C1 segment of cervical spinal cord (tissue), 14 donors: ENCODE measurements at places on chromosomes 5 and 9.
A peak's percentile ranks its signal among the peaks of the same experiment; 100 is the strongest.

DNA sequence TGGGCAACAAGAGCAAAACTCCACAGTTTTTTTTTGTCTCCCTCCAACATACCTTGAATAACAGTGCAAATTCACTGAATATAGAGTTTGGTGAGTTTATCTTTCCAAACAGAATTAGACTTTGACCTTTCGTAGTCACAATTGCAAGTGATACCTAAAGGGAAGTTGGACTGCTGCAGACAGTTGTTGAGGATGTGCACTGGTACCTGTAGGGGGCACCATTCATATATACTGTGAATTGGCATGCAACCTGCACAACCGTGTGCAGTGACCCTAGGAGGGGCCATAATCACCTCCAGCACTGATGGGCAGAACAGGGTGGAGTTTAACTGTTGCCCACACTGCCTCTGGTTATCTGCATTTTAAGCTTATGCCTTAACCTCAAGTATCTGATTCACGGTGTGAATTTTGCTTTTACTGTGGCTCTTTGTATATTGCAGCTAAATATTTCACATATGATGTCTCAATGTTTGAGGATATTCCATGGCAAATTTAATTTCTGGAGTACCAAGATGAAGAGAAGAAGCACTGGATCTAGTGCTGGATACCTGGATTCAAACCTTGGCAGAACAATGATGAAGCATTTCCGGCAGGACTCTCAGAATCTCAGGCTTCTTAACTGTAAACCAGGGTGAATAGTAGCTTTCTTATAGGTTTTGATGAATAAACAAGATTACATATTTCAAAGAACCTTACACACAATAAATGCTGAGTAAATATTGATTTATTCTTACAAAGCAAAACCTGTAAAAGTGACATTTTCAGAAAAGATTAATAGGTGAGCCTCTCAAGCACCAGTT, 144.3 kb downstream of the ACTBL2 start:
- no peak for DNase-seq

GRCh38 chr5:160021831-160022446, 13.0 kb downstream of the TTC1 start:
- DNase-seq: peak; percentile 17

DNA sequence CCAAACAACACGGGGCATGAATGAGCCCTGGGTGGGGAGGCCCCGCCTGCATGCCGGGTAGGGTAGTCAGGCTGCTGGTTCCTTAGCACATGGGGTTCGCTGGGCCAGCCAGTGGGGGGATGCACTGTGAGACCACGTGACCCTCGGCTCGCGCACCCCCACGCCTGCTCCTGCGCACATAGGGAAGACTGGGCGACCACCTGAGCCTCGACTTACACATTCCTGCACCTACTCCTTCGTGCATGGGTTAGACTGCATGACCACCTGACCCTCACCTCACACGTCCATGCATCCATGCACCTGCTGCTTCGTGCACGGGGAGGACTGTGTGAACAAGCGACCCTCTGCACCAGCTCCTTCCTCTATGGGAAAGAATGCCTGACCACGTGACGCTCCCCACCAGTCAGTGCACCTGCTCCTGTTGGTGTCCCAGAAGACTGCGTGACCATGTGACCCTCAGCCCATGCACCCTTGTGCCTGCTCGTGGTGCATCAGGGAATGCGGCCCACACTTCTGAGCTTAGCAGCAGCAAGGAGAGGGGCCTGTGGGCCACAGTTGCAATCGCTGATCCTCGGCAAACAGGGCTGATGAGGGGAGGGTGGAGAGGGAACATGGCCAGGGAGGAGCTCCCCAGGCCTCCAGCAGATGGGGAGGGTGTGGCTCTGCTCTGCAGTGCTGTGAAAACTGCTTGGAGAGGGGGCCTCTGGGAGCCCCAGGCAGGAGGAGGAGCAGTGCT, 18.1 kb downstream of the LPCAT1 start:
- no peak for DNase-seq

DNA sequence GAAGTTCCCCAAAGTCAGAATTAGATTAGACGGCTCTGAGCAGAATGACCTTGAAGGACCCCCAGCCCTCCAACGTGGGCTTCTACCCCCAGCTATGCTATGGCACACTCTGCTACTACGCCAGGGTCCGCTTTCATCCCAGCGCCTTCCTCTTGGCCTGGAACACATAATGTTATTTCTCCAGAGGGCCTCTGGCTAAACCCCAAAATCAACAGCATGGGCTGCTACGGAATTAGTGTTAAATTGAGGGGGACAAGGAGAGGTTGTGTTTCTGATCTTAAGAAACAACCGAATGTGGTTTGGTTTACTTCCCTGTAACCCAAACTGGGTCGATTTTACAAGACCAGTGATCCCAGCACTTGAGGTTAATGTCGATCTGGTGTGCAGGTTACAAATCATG, 97.1 kb downstream of the ZNF618 start:
- DNase-seq: no peak

DNA sequence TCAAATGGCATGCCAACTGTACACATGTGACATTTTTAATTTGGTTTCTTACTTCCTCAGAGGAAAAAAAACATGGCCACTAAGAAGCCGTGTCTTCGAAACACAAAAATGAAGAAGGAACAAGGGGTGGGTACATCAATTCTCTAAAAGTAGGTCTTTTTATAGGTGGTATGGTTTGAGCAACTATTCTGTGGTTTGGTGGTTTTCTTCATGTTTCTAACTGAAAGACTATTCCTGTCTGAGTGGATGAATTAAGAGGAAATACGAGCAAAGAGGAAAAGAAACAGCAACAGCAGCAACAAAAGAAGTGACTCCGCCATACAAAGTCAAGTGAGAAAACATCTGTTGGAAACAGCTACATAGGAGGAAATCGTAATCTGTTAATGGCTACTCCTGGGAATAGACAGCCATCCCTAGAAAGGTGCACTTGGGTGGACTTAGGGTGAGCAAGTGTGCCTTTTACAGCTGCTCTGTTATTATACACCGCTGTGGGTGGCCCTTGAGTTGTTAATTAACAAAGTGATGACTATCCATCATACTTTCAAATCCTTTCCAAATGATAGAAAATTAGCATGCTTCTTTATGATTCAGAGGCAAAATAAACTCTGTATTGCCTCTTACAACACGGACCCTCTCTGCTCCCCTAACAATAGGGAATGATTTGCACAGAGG, 575.8 kb downstream of the TLE1 start:
- DNase-seq: no peak

GRCh38 chr9:134925011-134925511, 7.3 kb upstream of the FCN1 start:
- no peak for DNase-seq

- no peak for DNase-seq
Measured at GRCh38 chr5:91486638-91487037, 103.5 kb upstream of the ARRDC3 start.

DNA sequence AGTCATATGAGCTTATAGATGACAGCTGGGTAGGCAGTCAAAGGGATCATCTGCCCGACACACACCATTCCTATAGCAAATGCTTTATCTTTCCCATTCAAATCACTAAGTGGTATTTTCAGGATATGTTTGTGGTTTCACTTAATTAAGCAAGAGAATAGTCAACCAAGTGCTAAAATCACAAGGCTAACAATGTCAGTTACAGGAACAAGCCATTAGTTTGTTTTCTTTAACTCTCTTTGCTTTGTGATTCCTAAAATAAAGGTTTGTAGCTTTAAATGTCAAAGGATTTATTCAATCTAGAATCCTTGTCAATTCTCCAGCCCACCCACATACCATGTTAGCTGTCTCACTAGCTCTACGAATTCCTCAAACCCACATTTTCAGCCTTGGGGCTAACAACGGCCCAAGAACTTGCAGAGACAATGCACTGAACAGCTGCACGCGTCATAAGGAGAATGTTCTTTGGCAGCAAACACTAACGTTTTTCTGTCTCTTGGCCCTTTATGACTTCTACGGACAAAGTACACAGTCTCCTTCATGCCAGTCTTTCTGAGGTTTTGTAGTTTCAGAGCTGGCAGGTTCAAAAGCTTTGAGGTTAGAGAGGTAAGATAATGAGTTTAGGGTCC, 56.6 kb downstream of the ELAVL2 start:
- DNase-seq: no peak

GRCh38 chr9:2198956-2199635, 183.9 kb downstream of the SMARCA2 start:
- no peak for DNase-seq

DNA sequence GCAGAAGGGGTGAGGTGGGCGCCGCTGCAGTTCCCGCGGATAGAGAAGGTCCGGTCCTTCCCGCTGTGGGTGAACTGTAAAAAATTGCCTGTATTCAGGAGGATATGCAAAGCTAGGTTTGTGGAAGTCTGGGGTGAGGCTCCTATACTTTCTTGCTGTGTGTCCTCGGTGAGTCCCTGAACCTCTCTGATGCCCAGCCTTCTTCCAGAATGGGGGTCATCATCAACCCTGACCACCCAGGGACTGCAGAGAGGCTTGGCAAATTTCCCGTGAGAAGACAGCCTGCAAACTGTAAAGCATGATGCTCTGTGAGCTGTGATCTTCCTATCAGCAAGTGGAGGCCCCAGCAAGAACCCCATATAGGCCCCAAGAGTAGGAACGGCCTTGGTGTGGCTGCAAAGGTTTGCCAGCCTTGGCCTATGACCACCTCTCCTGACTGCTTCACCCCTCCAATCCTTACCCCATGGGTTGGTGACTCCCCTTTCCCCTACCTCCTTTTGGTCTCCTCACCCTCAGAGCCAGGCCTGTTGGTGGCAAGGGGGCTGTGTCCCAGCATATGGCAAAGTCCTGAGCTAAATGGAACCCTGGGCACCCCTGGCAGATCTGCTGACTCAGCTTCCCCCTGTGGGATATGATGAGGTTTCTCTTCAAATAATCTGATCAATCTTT, 760 bp downstream of the ALDH1B1 start:
- DNase-seq: no peak

DNA sequence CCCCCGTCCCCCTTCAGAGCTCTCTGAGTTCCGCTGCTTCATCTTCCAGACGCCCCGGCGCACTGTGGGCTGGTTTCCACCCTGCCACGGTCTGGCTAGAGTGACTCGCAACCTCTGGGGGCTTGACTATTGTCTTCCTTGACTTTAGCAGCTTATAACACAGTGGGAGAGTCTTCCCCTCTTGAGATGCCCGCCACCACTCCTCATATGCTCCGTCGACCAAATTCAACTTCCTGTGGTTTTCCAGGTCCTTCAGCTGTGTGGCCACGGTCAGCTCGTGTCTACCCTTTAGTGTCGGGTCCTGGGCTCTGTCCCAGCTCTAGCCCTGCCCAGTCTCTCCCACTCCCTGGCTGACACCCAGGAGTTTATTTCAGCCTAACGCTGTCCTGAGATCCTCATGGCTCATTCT, 28.2 kb upstream of the NCS1 start:
- no peak for DNase-seq
